IMR-90 (cell line): ENCODE measurements at places on chromosomes 7 and 10. TPM values are rescaled to one million over a fixed set of nuclear protein-coding genes. Genes with fewer than 3 reads are reported as not detected.

Gene KCNIP2
- under 0.01 TPM in 1 of 2 replicates, not detected in the other for total RNA-seq

Gene GALNT17
- not detected in 2 replicates for total RNA-seq

Gene LAMB4
- under 0.01 and 0.18 TPM in 2 replicates for total RNA-seq

Gene COL1A2
- total RNA-seq, result 1,211 and 1,351 TPM in 2 replicates

Gene WDR86
- not detected in 2 replicates for total RNA-seq

Gene PRPS1L1
- total RNA-seq, result not detected in 2 replicates

Gene PITRM1
- total RNA-seq, result 111 and 124 TPM in 2 replicates

Gene IFIT5
- 18.1 and 21.7 TPM in 2 replicates for total RNA-seq

Gene ZNF853
- 3.3 and 3.4 TPM in 2 replicates for total RNA-seq

Gene SCART1
- 0.28 and 0.54 TPM in 2 replicates for total RNA-seq

Gene LDB3
- total RNA-seq, result 0.28 and 0.36 TPM in 2 replicates

Gene GHRHR
- total RNA-seq, result not detected in 2 replicates

Gene PLAC9
- 1.6 and 1.9 TPM in 2 replicates for total RNA-seq
